ENCODE measurements at places on chromosomes 6 and 20.

- no peak for DNase-seq
Observed at GRCh38 chr20:58918621-58919020, 62.4 kb upstream of the NELFCD start.

DNA sequence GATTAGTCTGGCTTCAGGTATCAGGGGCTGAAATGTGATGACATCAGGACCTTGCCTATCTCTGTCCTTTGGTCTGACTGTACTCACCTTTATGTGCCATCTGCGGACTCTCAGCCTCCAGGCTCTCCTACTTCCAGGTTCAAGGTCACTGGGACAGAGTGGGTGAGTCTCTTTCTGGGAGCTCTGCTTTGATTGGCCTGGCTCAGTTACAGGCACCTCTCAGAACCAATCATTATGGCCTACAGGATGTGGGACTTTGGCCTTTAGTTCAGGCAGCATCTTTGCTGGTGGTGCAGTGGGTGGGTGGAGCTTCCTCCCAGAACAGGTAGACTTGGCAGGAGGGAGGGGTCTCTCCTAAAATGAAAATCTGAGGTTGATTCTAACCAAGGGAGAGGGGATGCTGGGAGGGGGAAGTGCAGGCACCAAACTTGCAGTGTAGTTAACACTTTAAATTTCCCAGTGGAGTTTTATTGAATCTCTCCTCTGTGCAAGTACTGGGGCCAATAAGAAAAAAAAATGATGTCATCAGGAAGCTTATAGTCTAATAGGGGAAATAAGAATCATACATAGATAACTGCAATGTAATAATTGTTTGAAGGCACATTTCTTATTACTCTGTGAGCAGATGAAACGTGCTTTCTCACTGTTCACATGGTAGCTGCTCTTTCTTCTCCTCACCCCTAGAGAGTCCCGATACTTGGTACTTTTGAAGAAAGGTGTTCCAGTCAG lies 53.4 kb downstream of the SLC24A3 start:
- no peak for DNase-seq

DNA sequence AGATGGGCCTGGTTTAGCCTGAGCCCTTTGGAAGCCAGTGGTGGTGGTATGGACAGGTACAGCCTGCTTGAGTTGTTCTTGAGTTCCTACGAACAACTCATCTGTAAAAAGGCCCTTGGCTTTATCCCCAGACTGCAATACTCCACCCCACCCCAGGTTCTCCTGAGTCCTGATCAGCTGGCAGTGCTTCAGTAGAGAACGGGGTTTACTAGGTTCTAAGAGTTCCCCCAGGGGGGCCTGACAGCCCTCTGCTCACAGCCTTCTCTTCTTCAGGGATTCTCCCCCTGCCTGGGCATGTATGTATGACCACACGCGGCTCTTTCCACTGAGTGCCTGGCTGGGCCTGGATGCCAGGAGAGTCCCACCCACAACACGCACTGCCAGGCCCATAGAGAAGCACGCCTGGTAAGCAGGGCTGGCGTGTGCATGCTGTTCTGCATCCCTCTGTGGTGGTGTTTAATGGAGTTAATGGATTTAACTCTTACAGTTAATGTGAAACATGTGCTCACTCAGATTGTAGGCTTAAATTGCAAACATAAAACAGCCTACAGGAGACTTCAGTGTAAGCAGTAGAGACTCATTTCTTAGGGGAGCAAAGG lies 44.3 kb upstream of the SLC4A11 start:
- no peak for DNase-seq

GRCh38 chr6:155676346-155676745 lies 220.7 kb upstream of the NOX3 start:
- DNase-seq = no peak

DNA sequence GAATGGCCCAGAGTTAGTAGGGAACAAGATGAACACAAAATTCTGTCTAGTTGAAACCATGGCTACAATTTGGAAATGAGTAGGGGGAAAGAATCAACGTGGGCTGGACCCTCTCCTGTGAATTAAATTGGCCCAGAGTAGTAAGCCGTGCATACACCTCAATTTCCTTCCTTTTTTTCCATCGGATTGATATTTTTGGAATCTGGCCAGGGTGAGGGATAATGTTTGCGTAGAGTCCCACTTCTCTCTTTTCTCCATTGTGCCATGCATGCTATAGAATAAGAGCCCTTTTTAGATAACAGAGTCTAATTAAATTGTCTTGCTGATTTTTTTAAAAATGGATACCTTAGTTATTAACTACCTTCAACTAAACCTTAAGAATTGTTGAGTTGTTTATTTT lies 35.2 kb downstream of the XRN2 start:
- DNase-seq = no peak

- no peak for DNase-seq
Observed at GRCh38 chr6:37583261-37583660, 83.6 kb upstream of the CCDC167 start.

Measured in D721Med (cell line).